ENCODE measurements at places on chromosomes 12 and 14.

- DNase-seq: no peak
Measured at GRCh38 chr12:2673966-2674810, 120.6 kb upstream of the FKBP4 start.

DNA sequence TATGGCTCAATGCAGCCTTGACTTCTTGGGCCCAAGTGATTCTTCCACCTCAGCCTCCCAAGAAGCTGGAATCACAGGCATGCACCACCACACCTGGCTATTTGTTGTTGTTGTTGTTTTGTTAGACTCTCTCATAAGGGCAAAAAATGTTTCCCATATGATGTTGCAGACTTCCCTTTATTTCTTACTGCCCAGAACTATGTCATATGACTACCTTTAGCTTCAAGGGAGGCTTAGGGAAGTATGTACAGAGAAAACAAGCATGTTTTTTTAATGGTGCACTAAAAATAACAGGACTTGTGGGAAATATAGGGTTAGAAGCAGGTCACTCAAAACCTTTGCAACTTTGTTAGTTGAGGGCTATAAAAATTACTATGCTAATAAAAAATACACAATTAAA, 4.3 kb upstream of the GPR19 start:
- DNase-seq: no peak

GRCh38 chr12:6965026-6965661, 5.3 kb downstream of the PHB2 start:
- DNase-seq: peak; percentile 89

GRCh38 chr12:77800501-77800900, 30.2 kb upstream of the NAV3 start:
- no peak for DNase-seq

DNA sequence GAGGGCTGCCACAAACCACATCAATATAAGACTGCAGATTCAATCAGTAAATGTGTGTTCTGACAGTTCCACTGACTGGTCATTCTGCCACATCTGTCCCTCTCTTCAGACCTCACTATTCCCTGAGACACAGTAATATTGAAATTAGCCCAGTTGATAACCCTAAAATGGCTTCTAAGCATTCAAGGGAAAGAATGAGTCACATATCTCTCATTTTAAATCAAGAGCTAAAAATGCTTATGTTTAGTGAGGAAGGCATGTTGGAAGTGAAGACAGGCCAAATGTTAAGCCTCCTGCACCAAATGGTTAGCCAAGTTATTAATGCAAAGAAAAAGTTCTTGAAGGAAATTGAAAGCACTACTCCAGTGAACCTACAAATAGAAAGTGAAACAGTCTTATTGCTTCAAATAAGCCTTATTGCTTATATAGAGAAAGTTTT, 24.5 kb upstream of the KIF21A start:
- DNase-seq: no peak

GRCh38 chr12:99567072-99567471, 80.5 kb upstream of the GARIN6 start:
- no peak for DNase-seq

DNA sequence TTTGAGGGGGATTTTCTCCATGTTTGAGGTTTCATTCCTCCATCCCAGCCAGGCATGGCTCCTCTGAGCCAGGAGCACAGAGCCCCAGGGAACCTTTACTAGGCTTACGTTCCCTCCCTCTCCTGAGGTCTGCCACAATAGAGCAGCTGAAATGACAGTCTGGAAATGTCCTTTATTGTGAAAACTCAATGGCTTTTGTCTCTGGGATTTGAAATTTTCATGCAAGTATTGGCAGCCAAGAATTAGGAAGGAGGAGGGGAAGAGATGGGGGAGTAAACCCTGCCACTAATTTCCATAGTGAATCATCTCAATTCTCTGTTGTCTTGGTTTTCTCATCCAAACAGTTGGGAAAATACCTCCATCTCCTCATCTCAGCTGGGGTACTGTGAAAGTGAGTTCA, 2.6 kb upstream of the PLEKHG3 start:
- no peak for DNase-seq

DNA sequence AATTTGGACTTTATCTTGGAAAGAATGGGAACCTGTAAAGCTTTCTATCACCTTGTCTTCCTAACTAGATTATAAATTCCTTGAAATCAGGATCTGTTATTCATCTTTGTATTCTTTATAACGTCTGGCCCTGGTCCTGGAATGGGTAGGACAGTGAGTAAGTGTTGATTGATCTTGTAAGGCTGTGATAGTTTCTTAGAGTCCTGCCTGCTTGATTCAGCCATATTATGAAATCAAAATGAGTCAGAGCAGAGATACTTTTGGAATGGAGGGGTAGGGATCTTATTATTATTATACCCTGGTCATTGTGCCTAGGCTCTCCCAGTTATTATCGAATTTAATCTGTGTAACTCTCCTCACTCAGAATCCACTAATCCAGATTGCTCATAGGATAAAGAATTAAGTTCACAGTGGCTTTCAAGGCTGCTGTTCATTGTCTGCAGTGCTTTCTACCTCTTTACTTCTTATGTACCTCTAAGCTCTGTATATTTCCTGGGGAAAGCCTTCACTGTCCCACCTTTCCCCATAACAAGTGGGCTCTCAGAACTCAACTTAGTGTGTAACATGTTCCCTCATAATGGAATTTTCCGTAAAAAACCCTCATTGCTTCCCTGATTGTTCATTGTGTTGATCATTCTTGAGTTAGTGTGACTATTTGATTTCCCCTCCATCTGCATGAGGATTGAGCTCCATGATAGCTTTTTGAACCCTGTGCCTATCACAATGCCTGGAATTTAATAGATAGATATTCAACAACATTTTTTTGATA, 93.3 kb downstream of the DAAM1 start:
- no peak for DNase-seq

- no peak for DNase-seq
Measured at GRCh38 chr12:11559626-11560340, 89.7 kb upstream of the ETV6 start.

DNA sequence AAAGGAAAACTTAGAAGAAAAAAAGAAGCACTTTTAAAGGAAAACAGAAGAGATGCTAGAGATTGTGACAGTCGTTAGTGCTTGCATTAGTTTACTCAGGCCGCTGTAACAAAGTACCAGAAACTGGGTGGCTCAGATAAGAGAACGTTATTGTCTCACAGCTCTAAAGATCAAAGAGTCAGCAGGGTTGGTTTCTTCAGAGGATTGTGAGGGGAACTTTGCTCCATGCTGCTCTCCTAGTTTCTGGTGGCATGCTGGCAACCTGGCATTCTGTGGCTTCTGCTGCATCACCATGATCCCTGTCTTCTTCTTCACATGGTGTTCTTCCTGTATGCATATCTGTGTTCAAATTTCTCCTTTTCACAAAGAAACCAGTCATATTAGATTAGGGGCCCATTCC, 119.4 kb upstream of the PLEKHA5 start:
- no peak for DNase-seq

DNA sequence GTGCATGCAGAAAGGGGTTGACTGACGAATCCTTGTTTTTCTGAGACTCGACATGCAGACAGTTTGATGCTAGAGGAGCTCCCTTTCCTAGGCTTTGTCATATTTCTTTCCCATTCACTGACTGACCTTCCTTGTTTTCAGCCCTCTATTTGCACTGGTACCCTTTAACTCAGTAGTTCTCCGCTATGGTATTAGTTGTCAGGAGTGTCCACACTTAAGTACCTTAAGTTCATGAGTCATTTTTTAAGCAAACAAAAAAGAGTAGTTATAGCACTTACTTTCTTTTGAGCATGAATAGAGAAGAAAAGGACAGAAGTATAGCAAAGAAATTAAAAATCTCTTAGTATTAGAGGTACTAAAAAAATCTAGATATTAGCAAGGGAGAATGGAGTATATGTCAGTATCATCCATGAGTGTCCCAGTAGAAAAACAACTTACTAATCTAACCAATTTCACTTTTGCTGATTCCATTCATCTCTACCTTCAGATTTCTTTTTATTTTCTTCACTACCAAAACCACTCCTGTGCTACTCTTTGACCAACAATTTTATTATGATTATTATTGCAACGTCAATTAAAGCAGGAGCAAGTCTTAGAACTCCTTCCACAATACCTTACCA, 8.3 kb downstream of the ATP2B1 start:
- no peak for DNase-seq

- no peak for DNase-seq
Measured at GRCh38 chr12:97701901-97702300, 239.3 kb downstream of the RMST start.

DNA sequence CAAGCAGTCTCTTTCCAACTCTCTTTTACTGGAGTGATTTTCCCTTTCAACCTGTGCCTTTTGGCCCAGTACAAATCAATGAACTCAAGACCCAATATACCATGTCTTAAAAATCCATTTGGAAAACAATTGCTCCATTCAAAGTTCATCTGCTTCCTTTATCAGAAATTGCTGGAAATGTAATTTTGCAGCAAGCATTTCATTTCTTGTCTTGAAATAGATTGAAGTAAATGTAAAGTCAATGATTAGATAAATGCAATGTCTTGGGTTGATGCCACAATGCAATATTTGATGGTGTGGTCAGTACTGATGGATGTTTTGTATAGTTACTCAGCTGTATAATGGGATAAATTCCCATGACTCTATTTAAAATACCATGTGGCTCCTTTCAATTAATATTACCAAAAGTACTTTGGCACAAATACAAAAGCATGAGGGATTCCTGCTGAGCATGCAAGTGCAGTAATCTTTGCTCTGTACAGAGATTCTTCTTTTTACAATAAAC, 707.7 kb upstream of the NOVA1 start:
- DNase-seq: no peak

- DNase-seq: no peak
Measured at GRCh38 chr12:26648584-26648983, 184.4 kb downstream of the ITPR2 start.

DNA sequence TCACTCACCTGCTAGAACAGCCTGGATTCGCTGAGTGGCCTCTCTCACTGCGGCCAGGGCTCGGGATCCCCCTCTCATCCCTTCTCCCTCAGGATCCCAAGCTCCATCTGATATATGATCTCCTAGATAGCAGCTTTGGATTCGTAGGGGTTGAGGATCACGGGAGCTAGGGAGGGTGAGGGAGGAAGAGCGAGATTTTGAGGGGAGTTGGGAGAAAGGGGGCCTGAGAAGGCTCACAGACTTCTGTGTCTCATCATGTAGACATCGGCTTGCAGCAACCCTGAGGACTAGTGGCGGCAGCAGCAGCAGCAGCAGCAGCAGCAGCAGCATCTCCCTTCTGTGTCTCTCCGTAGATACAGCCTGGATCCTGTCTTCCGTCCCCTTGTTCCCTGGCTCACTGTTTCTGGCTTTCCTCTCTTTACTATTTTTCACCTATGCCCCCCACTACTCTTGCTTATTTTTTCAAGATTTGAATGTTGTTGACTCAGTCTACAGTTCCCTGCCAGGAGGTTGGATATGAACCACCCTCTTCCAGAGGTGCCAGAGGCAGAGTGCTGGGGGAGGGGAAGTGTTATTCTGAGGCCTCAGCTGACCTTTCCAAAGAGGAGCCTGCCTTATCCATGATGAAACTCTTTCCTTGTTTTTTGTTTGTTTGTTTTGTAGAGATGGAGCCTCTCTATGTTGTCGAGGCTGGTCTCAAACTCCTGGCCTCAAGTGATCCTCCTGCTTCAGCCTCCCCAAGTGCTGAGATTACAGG, at the start of gene CIROP:
CIROP (minus strand) TSS at position 399 of the 757 bp plus-strand sequence; CDS start at position 330, 69 bp downstream.
- DNase-seq: no peak

- DNase-seq: no peak
Measured at GRCh38 chr12:110108309-110109036, 15.7 kb upstream of the IFT81 start.

DNA sequence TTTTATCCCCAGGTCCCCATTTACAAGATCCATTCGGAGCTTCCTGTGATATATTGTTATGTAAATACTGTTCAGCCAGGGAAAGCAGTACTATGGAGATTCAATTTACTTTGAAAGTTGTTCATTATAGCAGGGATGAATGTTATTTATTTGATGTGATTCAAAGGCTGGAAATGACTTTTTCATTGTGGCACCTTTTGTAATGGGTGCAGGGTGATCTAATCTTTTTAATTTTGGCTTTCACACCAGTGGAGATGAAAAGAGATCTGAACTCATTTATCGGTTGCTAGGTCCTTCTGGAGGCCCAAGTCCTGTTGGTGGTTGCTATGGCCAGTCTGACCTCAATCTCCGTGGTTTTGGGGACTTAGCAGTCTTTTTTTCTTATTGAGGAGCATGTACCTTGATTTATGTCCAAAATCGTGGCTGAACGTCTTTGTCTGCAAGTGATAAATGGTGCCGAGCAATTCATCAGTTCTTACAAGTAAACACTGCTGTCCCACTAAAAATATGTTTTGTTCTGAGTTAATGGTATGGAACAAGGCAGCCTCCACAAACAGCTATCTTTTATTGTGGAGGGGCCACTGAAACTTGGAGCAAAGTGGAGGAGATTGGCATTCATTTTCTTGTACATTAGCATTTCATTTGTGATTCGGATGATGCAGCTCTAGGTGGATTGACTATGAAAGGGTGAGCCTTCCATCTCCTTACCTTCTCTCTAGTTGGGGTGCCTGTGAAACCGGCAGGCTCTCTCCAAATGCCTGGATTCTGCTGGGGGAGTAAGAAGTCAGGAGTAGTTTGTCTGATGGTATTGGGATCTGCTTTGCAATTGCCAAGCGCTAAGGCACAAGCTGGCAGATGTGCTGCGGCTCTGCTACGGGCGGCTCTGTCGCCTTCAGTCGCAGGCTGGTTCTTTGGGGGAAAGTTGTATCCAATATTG, 2.0 kb downstream of the RMST start:
- no peak for DNase-seq

GRCh38 chr12:108210001-108210400, 80.9 kb downstream of the WSCD2 start:
- DNase-seq: no peak

- no peak for DNase-seq
Measured at GRCh38 chr14:96889091-96889490, 91.9 kb downstream of the VRK1 start.

GRCh38 chr12:4978737-4979136, 64.9 kb upstream of the KCNA5 start:
- no peak for DNase-seq

GRCh38 chr12:94071258-94071657, 77.1 kb upstream of the PLXNC1 start:
- no peak for DNase-seq

- peak; percentile 40 for DNase-seq
Measured at GRCh38 chr12:124392271-124392666, 97.4 kb downstream of the RFLNA start.

- DNase-seq: no peak
Measured at GRCh38 chr12:104064842-104065427, 604 bp downstream of the HCFC2 start.

- no peak for DNase-seq
Measured at GRCh38 chr12:107906707-107907106, 132.2 kb downstream of the ASCL4 start.

GRCh38 chr14:94153750-94154342, 20.3 kb upstream of the PPP4R4 start:
- DNase-seq: no peak

DNA sequence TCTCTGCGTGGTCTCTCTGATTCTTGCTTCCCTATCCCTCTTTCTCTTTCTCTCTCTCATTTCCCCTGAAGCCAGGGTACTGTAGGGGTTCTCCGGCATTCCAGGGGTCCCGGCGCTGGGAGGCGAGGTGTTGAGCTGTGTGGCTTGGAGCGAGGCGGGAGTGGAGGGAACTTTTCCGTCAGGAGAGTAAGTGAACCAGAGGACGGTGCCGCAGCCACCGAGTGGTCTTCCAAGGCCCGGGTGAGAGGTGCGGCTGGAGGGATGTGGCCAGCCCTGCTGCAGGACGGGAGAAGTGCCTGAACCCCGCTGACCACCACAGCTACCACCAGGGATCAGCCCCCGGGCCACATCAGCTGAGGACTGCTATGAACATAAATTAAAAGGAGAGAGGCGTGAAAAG, 68.2 kb upstream of the FAM181A start:
- no peak for DNase-seq

All from activated T-cell treated with anti-CD3 and anti-CD28 coated beads, Interleukin-2, amount 50 U/mL, for 24 hours (primary cell).